ENCODE measurements at places on chromosomes 5 and 9.

DNA sequence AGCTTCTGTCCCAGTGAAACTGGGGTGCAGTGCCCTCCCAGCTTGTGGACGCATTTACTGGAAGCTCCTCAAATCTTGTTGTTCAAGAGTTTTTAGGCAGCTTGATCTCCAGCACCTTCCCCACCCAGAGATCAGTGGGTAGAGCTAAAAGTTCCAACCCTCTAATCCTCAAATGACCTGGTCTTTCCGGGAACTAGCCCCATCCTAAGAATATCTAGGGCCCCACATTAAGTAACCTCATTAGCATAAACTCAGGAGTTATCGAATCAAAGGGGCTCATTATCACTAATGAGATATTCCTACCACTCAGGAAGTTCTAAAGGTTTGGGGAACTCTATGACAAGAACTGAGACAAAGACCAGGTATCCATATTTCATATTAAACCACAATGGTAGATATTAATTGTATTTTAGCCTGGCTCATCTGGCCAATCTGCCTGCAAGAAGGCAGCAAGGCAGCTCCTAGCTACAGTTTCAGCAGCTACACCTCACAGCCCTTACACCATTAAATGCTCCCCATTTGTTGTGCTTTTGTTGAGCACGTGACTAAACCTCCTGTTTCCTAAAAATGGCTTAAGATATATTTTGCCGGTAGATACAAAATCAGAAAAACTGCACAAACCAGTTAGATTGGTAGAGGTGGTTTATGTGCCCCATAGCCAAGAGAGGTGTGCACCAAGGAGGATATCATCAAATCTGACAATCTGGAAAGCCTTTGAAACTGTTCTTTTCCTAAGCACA is 24.6 kb upstream of the SLC22A5 start:
- no peak for DNase-seq

DNA sequence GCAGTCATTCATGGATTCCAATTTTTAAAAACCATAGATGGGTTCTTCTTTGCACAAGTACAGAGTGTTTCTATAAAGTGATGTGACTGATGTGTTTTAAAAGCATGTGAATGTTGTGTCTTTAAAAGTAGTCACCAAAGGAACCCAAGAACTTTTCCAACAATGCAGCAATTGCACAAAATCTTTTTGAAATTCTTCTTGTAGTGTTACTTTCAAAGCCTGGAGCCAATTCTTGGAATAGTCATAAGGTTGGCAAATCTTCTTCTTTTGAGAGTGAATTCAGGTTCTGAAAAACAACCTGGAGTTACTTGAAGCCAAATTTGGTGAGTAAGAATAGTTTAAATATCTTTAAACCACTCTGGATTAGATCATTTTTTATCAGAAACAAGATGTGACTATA is 10.5 kb downstream of the GRAMD2B start:
- DNase-seq: no peak

GRCh38 chr9:118029425-118029824 is 325.2 kb downstream of the TLR4 start:
- no peak for DNase-seq

DNA sequence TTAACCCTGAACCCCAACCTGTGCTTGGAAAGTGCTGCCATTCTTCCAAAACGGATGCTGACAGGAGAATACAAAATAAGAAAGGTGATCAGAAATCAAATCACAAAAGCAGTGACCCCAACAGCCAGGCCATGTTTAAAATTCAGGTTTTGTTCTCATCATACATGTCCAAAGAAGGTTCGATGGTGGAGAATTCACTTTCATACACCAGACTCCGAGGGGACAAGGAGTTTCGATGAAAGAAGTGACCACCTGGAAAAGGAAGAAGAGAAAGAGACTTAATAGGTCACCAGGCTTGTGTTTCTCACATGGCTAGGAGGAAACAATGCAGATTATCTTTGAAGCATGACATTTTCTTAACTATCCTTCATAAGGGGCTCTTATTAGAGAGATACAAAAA is 12.5 kb upstream of the TBC1D9B start:
- DNase-seq: no peak

GRCh38 chr5:5424736-5425135 is 2.3 kb downstream of the ICE1 start:
- no peak for DNase-seq

DNA sequence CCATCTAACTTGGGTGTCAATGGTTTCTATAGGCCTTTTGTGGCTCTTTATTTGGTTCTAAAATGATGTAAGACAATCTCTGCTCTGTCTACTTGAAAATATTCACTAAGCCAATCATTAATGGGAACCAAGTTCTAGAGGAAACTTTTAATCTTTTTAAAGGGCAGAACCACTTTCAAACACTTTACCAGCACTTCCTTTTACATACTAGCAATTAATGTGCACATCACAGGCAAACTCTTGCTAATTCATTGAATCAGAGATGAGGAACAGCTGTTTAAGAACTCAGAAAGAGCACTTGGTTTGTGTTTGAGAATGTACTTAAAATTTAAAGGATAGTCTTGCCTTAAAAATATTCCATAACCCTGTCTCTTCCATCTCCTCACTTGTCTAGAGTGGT is 83.4 kb downstream of the PAPPA start:
- no peak for DNase-seq

- no peak for DNase-seq
Observed at GRCh38 chr5:164869325-164869724, 1363.9 kb downstream of the MAT2B start.

DNA sequence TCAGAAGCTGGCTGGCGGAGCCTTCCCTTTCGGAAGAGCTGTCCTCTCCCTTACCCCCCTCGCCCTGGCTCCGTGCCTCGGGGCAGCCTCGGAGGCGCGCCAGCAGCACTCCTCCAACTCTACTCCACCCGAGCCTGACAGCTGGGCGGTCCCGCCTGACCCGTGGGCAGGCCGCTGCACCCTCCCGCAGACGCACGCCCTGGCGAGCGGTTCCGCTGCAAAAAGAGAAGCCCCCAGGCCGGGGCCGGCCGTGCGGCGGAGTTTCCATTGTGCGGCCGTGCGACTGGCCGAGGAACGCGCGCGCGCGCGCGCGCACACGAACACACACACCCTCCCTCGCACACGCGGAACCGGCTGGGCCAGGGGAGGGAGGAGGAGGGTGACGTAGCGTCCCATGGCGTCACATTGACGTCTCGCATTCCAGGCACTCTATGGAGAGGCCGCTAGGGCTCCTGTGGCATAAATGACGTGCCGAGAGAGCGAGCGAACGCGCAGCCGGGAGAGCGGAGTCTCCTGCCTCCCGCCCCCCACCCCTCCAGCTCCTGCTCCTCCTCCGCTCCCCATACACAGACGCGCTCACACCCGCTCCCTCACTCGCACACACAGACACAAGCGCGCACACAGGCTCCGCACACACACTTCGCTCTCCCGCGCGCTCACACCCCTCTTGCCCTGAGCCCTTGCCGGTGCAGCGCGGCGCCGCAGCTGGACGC is at the start of gene NR4A3:
TSS of gene NR4A3 (plus strand) at position 490 of the 713 bp plus-strand sequence. CDS start 6,158 bp downstream, outside the sequence.
- DNase-seq: peak; percentile 91

GRCh38 chr9:16221366-16221765 is 649.1 kb downstream of the BNC2 start:
- DNase-seq: no peak

- no peak for DNase-seq
Observed at GRCh38 chr5:110324876-110325275, 401.6 kb downstream of the TMEM232 start.

DNA sequence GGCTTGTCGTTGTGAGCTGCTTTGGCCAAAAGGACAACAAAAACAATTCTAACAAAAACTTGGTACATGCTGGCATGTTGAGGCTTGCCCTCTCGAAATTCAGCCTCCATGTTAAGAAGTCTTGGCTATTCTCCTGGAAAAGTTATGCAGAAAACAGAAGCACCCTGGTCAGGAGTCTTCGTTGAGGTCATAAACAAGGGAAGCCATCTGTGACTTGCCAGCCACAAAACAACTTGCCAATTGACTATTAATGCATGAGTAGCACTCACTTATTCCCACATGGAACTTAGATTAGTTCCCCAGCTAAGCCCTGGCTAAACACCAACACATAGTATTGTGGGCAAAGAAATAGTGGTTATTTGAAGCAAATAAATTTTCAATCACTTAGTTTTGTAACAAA is 521.0 kb upstream of the CHD1 start:
- DNase-seq: no peak

DNA sequence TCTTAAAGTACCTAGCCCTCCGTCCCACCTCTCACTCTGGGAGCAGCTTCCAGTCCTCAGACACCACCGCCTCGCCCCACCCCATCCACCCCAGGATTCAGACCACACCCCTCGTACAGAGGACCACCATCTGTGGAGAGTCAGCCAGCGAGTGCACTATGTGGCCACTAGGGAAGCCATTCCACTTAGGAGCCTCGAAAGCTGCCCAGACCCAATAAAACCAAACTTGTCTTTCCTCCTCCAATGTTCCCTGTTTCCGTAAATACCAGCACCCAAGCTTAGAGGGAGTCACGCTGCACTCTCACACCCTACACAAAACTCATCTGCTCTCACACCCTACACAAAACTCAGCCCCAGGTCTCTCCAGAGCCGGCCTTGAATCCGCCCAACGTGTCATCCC is 1.9 kb downstream of the GCNT4 start:
- DNase-seq: no peak

DNA sequence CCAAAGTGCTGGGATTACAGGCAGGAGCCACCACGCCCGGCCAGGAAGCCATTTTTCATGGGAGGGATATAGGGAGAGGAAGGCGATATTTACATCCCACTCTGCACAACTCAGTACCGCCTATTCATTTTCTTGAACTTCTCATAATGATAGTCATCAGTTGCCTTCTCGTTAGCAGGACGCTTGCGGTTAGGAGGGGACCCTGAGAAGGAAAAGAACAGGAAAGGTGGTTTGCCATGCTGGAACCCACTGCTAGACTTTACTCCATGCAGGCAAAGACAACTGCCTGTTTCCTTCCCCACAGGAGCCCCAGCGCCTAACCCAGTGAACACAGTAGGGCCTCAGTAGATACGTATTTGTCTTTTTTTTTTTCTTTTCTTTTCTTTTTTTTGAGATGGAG is 4.1 kb upstream of the TOR1A start:
- DNase-seq: no peak

DNA sequence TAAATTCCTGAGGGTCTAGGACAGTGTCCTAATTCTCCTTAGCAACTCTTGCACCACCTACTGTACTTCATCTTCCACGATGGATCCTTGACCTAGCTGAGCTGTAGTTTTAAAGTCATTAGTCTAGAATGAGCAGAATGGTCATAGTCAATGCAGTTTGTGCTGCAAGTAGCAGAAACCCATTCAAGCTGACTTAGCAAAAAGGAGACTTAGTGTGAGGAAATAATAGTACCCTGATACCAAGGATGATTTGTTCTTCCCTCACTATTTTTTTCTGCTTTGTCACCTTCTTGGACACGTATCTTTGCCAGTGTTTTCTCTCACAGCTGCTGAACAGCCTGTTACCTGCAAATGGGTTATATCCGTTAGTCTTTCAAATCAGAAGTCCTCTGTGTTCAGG is 5.3 kb downstream of the MFAP3 start:
- no peak for DNase-seq
